WTC11 (cell line): ENCODE measurements at places on chromosomes 12 and 14. TPM values are rescaled to one million over a fixed set of nuclear protein-coding genes. Genes with fewer than 3 reads are reported as not detected.
A peak's percentile ranks its signal among the peaks of the same experiment; 100 is the strongest.

OAS2 gene
- total RNA-seq = 0.27 to 0.48 TPM (median 0.28 TPM) in 3 replicates

HPD gene
- 0.39 to 0.48 TPM (median 0.44 TPM) in 3 replicates for total RNA-seq

DENND5B gene
- 12.7 to 15.2 TPM (median 13.8 TPM) in 3 replicates for total RNA-seq

ANG gene
- 4.8 to 5.2 TPM (median 4.9 TPM) in 3 replicates for total RNA-seq

TGM1 gene
- total RNA-seq = 2.5 to 5.2 TPM (median 4.4 TPM) in 3 replicates

CYP27B1 gene
- total RNA-seq = 2.1 to 3.2 TPM (median 2.8 TPM) in 3 replicates

SYNDIG1L gene
- 1.4 to 1.9 TPM (median 1.5 TPM) in 3 replicates for total RNA-seq

DCN gene
- 2.0 to 7.4 TPM (median 3.4 TPM) in 3 replicates for total RNA-seq

VDR gene
- total RNA-seq = 0.76 to 1.3 TPM (median 0.76 TPM) in 3 replicates

RABGGTA gene
- total RNA-seq = 22.3 to 28.1 TPM (median 27.1 TPM) in 3 replicates

PTGER2 gene
- 0.92 to 1.2 TPM (median 0.99 TPM) in 3 replicates for total RNA-seq

TCTN2 gene
- 6.2 to 9.1 TPM (median 7.6 TPM) in 3 replicates for total RNA-seq

BEST3 gene
- not detected in 3 replicates for total RNA-seq

- no peak for DNase-seq
These were observed 152.7 kb upstream of the KITLG start for GRCh38 chr12:88733008-88733407.

- DNase-seq = no peak
These were observed 4.3 kb upstream of the GPR19 start for GRCh38 chr12:12700254-12700653.

DNA sequence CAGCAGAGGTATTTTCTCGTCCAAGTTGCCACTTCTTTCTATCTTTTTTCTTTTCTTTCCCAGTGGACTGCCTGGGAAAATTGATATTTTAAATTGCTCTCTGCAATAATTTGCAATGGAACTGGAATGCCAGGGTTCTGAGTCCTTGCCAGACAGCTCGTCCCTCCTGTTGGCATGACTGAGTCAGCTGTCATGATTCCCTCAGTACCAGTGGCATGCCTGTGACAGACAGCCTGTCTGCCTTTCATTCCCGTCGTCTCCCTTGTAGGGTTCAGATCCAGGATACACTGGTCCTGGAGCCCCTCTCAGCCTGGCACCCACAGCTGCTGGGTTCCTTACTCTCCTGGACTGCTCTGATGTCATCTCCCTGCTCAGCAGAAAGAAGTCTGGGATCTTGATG is 84.8 kb downstream of the PTPN11 start:
- DNase-seq = no peak

GRCh38 chr12:79690638-79691510 is at the start of gene PAWR:
Gene PAWR, minus strand, starts transcription at chr12:79690964. Its CDS starts 720 bp downstream, at chr12:79690244.
- peak; percentile 90 for DNase-seq

DNA sequence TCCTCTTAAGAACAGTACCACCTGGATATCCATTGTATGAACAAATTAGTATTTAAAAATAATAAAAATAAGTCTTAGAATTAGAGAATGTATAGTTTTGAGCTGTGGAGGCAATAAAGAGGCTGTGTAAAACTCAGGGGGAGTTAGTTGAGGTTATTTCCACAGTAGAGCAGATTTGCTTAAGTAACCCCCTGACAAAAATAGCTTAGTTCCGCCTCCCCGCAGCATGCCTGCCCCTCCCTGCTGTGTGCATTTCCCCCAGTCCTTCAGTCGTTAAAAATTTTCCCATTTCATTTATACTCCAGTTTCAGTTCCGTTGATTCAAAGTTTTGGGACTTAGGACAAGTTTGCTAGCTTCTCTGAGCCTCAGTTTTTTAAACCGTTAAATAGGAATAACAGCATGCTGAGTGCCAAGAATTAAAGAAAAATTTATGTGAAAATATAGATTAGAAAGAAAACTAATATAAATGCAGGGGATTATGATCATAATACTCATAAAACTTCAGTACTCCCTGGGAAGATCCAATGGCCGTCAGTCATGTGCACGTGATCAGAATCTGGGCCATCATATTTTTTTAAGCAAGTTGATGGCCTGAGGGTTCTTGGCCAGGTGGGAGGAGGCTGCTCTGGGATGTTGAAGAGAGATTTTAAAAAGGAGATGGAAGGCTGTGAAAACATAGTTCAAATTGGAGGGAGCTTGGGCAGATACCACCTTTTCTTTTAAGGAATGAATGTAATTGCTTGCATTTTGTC is 14.5 kb upstream of the SLC38A2 start:
- DNase-seq = no peak

- DNase-seq = no peak
These were observed 56.4 kb upstream of the CISTR start for GRCh38 chr12:53808023-53808705.

GRCh38 chr14:96762650-96763049 is 34.5 kb upstream of the VRK1 start:
- DNase-seq = no peak

- no peak for DNase-seq
These were observed 174.5 kb upstream of the CNOT2 start for GRCh38 chr12:70068743-70069142.

DNA sequence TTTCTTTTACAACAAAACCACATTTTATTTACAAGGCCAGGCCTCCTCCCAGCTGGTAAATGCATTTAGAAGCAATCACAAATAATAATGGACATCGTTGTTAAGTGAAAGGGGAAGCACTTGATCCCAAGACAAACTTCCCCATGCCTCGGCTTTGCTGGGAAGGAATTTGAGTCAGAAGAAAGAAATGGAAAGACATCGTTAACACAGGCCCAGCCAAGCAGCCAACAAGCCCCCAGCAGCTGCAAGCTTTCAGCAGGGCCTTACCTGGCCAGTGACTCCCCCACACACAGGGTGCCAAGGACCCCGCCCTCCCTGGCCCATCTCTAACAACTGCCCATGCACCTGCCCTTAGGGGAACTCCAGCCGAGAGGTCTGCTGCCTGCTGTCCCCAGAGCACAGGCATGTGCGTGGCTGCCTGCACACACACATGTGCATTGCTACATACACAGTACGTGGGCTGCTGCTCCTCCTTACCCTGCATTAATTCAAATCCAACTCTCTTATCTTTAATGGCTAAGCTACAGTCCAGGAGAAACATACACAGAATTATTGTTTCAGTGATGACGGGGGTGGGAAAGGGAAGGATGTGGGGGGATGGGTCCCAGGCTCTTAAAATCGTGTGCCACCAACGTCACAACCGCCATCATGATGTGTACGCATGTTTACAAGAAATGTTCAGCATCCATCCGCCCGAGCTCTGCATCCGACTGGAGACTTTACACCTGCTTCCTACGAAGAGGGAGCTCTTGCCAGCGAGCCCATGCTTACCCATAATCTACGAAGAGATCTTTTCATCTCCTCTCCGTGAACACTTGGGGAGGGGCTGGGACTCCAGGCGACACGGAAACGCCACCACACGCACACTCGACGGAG is 9.8 kb downstream of the BCL11B start:
- no peak for DNase-seq

GRCh38 chr12:21638054-21638891 is 19.4 kb downstream of the LDHB start:
- no peak for DNase-seq

DNA sequence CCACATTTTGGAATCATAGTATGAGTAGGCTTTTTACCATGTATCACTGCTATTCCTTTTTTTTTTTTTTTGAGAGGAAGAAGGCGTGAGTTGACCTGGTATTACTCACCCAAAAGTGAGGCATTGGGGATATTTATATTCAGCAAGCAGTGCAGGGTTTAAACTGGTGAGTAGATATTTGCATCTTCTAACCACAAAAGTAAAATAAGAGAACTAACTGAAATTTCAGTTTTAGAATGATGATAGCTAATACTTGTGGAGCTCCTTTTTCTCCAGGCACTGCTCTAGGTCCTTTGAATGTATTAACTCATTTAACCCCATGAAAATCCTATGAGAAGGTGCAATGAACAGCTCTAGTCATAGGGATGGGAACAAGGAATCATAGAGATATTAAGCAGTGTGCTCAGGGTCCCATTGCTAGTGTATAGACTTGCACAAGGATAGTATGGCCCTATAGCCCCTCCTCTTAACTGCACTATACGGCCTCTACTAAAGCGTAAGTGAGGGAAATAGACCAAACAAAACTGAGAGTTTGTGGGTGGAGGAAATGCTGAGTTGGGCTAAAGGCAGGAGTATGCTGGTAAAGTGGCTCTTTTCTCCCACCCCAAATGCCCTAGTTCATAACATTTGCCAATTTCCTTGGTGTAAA is 104.3 kb upstream of the MAX start:
- DNase-seq = no peak

- no peak for DNase-seq
These were observed 9.3 kb upstream of the CDK2AP1 start for GRCh38 chr12:123280971-123281370.

- DNase-seq = no peak
These were observed 33.3 kb downstream of the WNK1 start for GRCh38 chr12:785706-786105.

- DNase-seq = no peak
These were observed 17.3 kb upstream of the STAC3 start for GRCh38 chr12:57268264-57268663.

DNA sequence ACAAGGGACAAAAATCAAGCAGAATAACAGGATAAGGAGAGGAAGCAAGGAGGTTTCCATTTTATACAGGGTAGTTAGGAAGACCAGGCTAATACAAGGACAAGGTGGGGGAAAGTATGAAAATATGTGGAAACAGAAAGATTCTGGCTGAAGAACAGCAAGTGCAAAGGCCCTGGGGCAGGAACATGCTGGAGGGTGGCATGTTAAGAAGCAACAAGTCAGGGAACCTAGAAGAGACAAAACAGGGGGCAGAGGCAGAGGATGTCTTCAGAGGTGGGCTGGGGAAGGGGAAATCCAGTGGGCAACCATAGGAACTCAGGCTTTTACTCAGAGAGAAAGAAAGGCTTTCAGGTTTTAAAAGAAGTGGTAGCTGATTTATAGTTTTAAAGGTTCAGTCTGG is 54.8 kb downstream of the NT5DC3 start:
- no peak for DNase-seq

- no peak for DNase-seq
These were observed 1.4 kb downstream of the LIN7A start for GRCh38 chr12:80936353-80936641.

DNA sequence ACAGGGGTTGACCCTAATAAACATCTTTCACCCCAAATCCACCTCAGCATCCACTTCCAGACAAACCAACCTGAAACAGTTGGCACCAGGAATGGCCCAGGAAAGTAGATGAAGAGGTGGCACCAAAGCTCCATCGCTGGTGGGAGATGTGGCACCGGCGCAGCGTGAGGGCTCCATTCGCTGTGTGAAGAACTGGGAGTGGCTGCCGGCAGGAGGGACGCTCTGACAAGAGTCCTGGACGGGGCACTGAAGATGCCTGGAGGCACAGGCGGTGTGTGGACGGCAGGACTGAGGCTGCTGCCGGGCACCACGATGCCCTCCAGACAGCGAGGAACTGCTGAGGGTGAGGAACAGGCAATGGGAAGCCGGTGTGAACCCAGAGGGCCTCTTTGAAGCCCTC is 29.3 kb downstream of the DIO3 start:
- no peak for DNase-seq

DNA sequence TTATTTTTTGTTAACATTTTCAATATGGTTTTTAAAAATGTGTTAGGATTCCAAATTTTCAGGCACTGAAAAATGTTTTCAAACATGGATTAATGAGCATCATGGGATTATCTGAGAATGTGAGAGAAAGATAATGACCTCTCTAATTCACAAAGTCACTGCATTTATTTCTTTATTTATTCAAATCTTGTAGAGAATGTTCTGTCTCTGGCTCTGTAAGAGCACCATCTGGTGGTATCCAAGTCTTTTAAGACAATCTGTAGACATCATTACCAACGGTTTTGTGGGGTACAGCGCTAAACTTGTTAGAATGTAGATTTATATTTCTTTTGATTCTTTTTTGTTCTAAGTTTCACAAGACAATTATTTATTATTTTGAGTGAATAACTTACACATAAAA is 956.0 kb upstream of the NOVA1 start:
- no peak for DNase-seq

- DNase-seq = no peak
These were observed 34.9 kb upstream of the CERS5 start for GRCh38 chr12:50201987-50202521.

DNA sequence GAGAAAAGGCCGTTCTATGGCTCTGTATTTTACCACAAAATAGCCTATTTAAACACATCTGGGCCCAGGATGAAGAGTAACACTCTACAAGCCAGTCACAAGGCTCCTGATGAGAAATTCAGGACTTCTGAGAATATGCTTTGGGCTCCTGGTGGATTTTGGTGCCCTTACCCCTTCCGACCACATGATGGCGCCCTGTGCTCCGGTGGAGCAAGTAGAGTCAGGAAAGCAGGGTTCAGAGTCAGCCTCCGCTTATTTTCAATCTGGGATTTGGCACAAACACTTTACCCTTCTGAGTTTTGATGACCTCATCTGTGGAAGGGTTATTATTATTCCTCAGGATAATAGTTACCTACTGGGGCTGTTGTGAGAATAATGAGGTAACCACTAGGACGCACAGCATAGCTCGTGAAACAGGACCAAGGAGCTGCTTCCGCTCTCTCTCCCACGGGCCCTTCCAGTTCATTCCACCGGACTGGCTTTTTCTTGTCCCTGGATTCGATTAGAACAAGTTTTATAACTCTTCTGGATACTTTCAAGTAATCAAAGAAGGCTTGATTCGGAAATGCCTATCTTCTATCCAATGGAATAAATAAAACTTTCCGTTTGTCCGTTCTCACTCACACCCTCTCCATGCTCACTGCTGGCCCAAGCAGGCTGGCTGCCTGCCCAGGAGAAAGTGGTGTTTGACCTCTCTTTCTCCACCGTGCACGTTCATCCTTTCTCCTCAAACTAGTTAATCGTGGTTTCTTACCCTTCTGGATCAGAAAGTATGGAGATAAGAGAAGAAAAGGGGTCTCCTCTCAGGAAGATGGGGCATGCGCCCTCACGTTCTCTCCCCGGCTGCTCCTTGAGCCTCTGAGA is 104.6 kb downstream of the GALC start:
- DNase-seq = peak; percentile 84

DNA sequence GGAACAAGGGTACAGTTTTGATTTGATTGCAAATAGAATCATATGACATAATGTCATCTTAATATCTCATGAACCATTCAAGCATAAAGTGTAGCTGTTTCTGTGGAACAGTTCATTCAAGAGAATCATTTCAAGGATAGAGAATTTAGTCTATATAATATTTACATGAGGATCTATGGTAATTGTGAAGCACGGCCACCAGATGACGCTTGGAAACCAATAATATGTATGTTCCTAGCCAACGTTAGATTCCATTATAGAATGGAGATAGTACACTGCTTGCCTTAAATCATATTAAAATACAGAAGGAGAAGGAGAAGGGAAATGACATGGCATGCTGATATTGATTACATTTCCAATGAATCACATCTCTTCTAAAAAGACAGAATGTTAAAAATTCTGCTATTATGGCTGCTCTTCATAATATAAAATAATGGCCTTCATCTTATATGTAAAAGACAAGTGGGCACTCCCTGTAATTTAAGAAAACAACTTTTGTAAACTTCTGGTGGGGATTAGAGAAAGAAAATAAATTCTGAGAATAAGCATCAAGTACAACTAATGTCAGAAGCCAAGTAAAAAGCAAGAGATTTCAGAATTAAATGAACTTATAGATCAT is 351.0 kb downstream of the NAV3 start:
- peak; percentile 23 for DNase-seq

DNA sequence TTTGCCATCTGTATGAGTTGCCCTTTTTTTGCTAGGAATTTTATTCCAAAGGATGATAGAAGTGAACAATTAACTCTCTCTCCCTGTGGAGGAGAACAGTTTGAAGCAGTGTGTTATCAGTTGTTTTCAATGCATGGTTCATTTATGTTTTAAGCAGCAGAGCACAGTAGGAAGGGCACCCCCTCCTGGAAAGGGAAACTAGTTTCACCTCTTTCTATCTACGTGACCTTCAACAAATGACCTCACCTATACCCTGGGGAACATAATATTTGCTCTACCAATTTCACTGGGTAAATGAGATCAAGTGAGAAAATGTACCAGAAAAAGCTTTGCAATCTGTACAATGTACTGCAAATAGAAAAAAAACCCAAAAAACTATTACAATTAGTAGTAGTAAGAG is 5.4 kb upstream of the DCP1B start:
- DNase-seq = no peak
